EL (cell line): ENCODE measurements at places on chromosomes 7 and 10.

- no peak for DNase-seq
These were observed 178.9 kb downstream of the MLLT10 start for GRCh38 chr10:21712975-21713374.

DNA sequence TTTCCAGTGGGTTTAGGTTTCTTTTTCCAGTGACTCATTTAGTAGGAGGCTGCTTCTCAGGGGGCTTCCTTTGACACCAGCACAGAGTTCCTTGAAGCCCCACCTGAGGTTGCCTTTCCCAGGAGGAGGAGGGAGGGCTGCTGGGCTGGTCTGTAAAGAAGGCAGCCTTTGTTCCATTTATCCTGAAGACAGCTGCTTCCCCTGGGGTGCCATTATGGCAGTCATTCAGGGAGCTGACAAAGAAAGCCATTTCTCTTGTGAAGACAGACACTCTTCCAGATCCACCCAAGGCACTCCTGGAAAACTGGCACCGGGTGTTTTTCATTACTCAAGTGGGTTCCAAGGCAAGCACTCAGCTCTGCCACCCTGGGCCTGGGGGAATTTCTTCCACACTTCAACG is 54.0 kb downstream of the MTURN start:
- no peak for DNase-seq

- no peak for DNase-seq
These were observed 473.3 kb downstream of the PLXNA4 start for GRCh38 chr7:132102942-132103341.

DNA sequence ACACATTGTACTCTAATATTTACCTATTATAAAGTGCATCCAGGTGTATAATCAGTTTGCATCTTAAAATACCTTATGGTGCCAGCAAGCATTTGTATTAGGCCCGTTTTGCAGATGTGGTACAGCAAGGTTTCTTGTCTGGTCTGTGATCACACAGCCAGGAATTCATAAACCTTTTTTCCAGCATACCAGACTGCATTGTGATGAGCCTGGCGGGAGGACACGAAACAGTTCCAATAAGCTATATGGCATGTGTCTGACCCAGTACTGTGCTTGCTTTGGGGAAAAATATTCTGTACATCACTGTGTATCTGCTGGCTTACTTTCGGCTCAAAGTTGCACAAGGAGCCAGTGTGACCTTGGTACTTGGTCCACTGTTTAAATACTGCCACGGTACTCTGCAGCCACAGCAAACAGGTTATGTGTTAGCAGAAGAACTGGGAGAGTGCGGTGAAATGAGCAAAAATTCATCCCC is 36.3 kb downstream of the CHN2 start:
- no peak for DNase-seq

DNA sequence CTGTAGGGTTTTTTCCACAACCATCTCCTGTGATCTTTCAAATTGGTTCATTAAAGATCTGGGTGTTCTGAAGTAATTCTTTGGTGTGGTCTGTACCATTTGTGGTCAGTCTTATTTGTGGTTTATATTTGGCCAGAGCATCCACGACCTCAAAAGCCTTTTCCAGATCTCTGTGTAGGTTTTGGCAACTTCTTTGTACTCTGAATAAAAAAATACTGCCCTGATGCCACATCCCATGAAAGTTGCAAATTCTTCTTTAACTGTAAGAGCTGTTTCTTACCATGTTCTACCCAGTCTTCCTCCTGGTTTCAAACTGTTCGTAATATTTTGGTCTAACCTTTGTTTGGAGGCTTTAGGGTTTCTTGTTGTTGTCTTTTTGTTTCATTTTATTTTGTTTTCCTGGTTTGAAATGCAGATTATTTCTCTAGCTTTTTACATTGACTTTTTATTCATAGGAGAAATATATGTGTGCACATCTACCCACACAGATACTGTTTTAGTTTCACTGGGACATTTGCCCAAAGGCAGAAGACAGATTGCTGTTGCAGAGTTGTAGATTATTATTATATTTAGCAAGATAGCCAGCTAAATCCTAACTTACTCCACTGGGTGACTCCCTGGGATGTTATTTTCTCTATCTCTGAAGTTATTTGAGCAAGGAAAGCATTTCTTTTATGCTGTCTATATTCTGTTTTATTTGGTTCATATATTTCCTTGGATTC is 123.2 kb upstream of the SAMD8 start:
- no peak for DNase-seq

- DNase-seq = no peak
These were observed 303.3 kb upstream of the SHH start for GRCh38 chr7:156115582-156115981.

DNA sequence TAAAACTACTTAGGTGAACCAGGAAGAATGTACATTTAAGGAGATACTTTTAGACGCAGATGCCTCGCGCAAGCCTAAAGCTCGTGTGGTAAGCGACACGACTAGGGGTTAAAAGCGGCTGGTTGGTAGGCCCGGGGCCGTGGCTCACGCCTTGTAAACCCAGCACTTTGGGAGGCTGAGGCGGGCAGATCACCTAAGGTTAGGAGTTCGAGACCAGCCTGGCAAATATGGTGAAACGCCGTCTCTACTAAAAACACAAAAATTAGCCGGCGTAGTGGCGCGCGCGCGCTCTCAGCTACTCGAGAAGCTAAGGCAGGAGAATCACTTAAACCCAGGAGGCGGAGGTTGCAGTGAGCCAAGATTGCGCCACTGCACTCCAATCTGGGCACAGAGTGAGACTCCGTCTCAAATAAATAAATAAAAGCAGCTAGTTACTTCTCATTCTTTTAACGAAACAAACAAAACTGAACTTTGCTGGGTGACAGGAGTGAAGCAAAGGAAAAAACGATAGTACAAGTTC is 879 bp downstream of the NUDT5 start:
- DNase-seq = peak; percentile 41

GRCh38 chr10:113712755-113713639 is 33.3 kb downstream of the CASP7 start:
- DNase-seq = no peak

DNA sequence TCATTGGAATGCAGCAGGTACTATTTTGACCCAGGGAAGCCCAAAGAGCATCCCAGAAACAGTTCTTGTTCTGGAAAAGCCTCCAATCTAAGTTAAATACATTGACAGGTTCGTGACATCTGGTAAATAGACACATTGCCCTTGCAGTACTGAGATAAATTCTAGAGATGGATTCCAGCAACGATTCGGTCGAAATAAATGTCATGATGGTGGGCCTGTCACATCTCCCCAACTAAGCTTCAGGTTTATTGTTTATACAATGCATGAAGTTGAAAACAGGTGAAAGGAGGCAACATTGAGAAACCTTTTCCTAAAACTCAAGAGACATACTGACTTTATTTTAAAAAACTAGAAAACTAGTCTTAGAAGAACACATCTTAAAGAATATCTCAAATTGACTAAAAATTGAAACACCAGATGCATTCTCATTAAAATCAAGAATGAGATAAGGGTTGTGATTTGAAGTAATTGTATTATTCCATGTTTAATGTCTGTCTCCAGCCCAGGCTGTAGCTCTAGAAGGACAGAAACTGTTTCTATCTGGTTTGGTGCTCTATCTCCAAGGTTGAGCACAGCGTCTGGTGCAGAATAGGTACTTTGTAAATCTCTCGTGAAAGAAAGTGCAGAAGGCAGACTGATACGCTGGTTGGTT is 114.0 kb downstream of the CABCOCO1 start:
- no peak for DNase-seq

DNA sequence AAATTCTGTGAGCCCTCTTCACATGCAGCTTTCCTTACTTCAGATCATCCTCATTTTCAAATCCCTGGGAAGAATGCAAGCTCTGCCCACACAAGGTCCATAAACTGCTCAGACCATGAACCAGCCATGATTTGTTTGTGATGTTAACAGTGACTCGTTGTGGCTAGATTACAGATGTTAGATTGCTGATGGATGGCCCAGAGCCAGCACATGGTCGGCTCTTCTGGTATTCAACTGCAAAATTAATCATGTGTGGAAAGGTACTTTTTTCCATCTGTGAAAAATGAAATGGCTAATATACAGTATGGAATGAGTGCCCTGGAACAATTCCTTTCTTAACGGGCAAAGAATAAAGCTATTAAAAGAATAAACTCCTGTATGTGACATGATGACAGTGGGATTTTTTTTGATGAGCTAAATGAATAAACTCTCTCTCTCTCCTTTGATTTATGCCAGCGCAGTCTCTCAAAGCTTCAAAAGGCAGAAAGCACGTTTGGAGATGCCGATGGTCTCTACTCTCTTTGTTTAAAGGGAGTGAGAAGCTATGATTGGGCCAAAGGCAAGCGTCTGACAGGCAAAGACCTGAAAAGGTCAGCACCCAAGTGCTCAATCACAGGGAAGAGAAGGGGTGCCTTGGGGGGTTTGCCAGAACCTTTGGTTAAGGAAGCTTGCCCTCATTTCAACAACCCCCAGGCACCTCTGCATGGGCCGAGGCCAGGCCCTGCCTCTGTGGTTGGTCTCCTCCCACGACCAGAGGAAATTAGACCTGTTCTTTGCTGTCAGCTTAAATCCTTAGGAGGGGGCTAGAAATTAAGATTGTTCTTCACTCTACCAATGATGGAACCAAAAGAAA is 444.0 kb upstream of the NFE2L3 start:
- DNase-seq = peak; percentile 3

DNA sequence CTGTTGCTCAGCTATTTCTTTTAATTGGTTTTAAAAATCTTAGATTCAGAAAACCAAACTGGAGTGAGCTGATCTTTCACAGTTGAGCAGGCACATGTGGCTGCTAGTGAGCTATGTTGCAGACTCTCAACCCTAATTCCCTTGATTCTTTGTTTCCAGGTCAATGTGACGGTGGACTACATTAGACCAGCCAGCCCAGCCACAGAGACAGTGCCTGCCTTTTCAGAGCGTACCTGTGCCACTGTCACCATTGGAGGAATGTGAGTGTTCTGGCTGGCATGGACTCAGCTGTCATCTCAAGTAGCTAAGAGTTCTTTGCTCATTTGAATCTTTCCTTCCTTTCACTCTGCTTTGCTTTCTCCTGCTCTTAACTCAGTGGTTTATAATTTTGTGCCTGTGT is 187.1 kb downstream of the LRRC4 start:
- no peak for DNase-seq
